Stimulated activated CD4-positive, alpha-beta T cell treated with anti-CD3 and anti-CD28 coated beads, Interleukin-15, amount 100 ng/mL, for 48 hours (primary cell): ENCODE measurements at places on chromosomes 1 and 21.

DNA sequence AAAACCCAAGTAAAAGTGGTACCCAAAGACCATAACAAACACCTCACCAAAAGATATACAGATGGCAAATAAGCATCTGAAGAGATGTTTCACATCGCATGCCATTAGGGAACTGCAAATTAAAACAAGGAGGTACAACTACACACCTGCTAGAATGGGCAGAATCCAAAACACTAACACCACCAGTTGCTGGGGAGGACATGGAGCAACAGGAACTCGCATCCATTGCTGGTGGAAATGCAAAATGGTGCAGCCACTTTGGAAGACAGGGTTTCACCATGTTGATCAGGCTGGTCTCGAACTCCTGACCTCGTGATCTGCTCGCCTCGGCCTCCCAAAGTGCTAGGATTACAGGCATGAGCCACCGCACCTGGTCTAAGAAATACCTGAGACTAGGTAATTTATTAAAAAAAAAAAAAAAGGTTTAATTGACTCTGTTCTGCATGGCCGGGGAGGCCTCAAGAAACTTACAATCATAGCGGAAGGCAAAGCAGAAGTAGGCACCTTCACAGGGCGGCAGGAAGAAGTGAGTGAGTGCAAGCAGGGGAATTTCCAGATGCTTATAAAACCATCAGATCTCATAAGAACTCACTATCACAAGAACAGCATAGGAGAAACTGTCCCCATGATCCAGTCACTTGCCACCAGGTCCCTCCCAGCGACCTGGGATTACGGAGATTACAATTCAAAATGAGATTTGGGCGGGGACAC is 30.2 kb upstream of the PRSS38 start:
- no peak for DNase-seq

- no peak for DNase-seq
These were observed 37.7 kb downstream of the LHX9 start for GRCh38 chr1:197954718-197955418.

GRCh38 chr1:227781314-227781930 is 34.1 kb upstream of the PRSS38 start:
- no peak for DNase-seq

- no peak for DNase-seq
These were observed 52.0 kb upstream of the KCNA3 start for GRCh38 chr1:110726755-110727154.

DNA sequence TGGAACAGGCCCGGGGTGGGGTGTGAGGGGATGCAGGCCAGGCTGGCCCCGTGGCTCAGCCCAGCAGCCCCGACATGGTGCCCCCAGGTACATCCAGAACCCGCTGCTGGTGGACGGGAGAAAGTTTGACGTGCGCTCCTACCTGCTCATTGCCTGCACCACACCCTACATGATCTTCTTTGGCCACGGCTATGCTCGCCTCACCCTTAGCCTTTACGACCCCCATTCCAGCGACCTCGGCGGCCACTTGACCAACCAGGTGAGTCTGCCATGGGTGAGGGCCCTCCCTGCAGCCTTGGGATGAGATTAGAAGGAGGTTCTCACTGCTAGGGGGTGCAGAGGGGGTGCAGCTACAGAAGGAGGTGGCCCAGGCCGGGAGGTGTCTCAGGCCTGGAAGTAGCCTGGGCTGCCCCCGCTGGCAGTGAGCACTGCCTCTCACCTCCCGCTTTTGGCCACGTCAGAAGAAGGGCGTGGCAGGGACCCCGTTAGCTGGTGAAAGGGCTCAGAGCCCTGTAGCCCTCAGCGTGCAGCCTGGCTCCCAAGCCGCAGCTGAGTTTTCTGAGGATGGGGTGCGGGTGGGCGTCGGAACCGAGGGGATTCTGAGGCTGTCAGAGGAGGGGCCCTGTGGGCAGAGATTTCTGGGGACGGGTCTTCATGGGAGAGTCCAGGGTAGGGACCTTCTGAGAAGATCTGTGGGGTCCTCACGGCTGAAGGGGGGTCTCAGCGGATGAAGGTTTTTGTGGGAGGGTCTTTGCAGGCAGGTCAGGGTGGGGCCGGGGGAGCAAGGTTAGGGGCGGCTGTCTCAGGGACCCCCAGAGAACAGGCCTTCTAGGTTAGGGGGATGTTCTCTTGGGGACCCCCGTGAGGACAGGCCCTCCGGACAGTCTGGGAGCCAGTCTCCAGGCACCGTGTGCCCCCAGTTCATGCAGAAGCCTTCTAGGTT is 10.4 kb downstream of the TTLL10 start:
- DNase-seq = no peak

DNA sequence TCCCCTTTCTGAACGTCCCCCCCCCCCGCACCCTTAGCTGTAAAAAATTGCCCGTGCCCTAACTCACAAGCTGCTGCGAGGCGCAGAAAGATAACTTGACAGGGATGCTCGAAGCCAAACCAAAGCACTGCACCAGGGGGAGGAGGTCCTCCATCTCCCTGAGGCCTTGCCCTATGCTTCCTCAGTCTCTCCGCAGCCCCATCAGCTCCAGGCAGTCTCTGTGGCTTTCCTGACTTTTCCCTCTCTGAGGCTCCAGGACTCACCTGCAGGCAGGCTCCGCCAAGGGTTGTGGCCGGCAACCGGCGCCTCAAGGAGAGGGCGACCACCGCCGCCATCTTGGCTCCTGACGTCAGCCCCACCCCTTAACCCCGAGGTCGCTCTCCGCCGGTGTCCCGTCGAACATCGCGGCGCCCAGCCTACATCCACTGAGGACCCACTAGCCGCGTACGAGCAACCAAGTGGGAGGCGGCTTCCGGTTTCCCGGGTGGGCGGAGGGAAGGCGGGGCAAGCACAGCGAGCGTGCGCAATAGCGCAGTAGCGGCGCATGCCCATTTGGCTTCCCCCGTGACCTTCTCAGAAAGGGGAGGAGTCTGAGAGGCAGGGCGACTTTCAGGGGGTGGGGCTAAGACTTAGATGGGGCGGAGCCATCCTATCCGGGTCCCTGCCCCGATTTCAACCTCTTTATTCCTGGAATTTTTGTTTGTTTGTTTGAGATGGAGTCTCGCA is at the start of gene SDHB:
SDHB (minus strand) TSS at position 348 of the 726 bp plus-strand sequence; CDS start at position 335, 13 bp downstream.
- DNase-seq = peak; percentile 99

- DNase-seq = no peak
These were observed 20.2 kb upstream of the SLC1A7 start for GRCh38 chr1:53162621-53163020.

GRCh38 chr1:51555866-51556619 is 37.0 kb upstream of the EPS15 start:
- no peak for DNase-seq

- DNase-seq = no peak
These were observed 121.6 kb upstream of the BARHL2 start for GRCh38 chr1:90838720-90839119.

- no peak for DNase-seq
These were observed 51.8 kb upstream of the INSL5 start for GRCh38 chr1:66852870-66853269.

DNA sequence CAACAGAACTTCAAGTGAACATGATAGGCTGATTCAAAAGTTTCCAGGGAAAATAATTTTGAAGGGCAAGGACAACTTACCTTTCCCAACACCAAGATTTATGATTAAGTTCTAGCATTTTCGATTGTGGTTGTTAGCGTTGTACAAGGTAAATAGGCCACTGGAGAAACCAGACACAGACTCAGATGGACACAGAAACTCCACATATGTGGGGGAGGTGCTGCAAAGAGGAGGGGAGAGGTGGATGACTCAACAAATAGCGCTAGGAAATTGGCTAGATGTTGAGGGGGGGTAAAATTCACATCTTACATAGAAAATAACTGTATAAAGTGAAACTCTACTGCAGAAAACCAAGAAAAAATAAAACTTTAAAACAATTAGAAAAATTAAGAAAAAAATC is 564.4 kb downstream of the MATN1 start:
- DNase-seq = no peak

GRCh38 chr1:231016234-231016633 is 23.8 kb downstream of the FAM89A start:
- DNase-seq = no peak

DNA sequence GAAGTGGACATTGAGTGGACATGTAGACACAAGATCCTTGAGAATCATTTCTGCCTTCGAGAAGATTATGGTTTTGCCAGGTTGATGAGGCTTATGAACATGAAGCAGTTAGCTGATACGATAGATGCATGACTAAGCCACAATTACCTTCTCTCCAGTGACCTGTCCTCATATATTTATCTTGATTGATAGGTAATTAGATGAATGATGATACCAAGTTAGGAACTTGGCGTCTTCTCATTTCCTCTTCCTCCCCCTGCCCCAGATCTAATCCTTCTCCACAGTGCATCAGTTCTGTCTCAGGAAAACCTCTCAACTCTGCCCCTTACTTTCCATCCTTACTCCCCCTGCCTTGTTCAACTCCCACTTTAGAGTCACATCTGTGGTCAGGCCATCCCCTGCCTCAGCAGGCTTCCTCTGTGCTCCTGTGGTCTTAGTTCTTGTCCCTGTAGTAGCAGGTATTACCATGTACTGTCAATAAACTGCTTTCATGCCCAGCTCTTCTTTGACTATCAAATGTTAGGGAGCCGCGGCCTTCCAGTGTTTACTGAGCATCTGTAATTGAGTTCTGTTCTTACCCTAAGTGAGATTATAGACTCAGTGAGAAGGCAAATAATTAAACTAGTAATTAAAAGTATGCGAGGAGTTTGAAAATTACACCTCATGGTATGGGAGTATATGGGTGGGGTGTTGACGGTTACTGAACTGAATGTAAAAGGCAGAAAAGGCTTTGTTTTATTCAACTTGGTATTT is 5.1 kb downstream of the ST6GALNAC3 start:
- no peak for DNase-seq

DNA sequence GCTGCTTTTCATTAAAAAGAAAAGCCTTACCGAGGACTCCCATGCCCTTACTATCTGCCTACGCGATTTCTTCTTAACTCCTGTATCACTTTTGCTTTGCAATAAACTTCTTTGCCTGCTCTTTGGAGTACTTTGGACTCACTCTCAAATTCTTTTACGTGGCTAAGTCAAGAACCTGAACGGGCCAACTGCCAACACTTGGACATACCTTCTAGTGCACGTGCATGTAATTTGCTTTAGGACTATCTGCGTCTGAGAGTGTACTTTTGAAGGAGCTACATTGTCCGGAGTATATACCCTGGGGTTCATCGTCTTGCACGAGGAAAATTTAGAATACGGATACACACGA is 3.6 kb upstream of the OTUD3 start:
- no peak for DNase-seq

GRCh38 chr1:155196893-155197638 is 10.6 kb downstream of the THBS3 start:
- no peak for DNase-seq

- no peak for DNase-seq
These were observed 562 bp downstream of the DYNLT5 start for GRCh38 chr1:66752671-66753371.

- DNase-seq = no peak
These were observed 126.3 kb downstream of the PTPN14 start for GRCh38 chr1:214425101-214425500.

- no peak for DNase-seq
These were observed 42.9 kb downstream of the ZNF691 start for GRCh38 chr1:42889264-42889663.

DNA sequence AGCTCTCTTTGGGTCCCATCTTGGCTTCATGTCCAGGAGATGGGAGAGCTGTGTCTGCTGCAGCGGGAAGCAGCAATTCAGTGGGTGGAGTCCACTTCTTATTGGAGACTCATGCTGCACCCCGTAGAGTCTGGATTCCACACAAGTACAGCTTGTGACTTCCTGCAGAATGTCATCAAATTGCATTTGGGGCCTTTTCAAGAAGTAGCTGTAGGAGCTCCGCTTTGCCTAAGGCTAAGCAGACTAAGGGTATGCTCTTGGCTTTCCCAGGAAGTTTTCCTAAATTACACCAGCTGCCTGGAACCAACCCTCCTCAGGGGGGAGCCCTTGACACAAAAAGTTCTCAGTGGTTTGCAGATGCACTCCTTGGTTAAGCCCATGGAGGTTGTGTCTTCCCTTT is 5.7 kb upstream of the MOB3C start:
- no peak for DNase-seq

DNA sequence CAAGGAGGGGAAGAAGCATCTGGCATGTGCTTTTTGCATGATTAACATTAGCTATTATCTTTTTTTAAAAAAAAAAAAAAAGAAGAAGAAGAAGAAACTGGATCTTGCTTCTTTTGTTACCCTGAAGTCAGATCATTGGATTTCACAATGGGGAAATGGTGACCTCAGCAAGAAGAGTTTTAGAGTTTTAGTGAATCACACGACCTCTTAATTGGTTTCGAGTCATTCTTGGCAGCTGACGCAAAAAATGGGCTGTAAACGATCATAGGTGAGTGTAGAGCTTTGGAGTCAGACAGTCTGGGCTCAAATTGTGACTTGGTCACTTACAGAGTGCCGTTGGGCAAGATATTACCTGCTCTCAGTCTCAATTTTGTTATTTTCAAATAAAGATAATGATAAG is 33.3 kb upstream of the PGBD5 start:
- no peak for DNase-seq

- no peak for DNase-seq
These were observed 21.6 kb downstream of the CD244 start for GRCh38 chr1:160841079-160841478.

DNA sequence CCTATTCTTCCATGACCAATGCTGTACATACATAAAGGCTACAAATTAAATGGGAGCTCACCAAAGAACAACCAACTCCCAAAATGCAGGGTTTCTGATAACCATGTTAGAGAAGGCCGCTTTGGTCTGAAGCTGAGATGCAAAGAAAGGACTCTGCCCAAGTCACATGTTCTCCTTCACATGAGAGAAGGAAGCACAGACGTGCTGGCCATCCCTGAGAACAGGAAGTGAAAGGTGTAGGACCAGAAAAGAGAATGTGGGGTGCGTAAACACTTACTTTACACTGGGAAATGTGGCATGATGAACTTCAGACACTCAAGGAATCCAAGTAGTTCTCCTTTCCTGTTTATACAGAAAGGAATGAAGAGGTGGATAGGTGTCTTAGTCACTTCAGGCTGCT is 31.7 kb upstream of the TADA1 start:
- DNase-seq = no peak

DNA sequence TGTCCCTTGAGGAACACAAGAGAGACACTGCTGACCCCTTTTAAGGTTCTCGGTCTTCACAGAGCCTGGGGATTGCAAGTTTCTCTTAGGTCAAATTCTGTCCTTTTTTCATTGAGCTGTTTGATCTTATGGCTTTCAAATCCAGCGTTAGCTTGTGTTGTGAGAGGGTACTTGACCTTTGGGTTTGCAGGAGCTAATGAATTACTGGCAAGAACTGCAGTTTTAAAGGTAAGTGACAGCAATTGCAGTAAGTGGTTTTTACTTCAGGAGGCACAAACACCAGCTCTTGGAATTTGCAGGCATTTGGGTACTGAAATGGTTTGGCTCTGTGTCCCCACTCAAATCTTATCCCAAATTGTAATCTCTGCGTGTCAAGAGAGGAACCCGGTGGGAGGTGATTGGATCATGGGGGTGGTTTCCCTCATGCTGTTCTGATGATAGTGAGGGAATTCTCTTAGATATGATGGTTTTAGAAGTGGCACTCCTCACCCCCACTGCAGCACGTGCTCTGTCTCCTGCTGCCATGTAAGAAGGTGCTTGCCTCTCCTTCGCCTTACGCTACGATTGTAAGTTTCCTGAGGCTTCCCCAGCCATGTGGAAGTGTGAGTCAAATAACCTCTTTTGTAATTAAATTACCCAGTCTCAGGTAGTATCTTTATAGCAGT is 134.5 kb upstream of the LYPLAL1 start:
- DNase-seq = no peak
